ENCODE measurements at places on chromosomes 12 and 14. TPM values are rescaled to one million over a fixed set of nuclear protein-coding genes. Genes with fewer than 3 reads are reported as not detected.

- H3K27ac ChIP-seq, result no peak overlapping the region
- H3K4me1 ChIP-seq, result peaks cover 48% of the 10 kb centered on the region
- no peak overlapping the region for H3K4me3 ChIP-seq
- no peak for DNase-seq
These were observed 5.1 kb upstream of the TMED10 start for GRCh38 chr14:75181293-75182062.

The CYP46A1 gene
- 0.48 TPM for total RNA-seq

The ACACB gene
- total RNA-seq, result 1.2 TPM

GRCh38 chr12:91819132-91819447 is 326.6 kb downstream of the BTG1 start:
- H3K36me3 ChIP-seq, result no peaks in the 10 kb centered on the region
- DNase-seq, result no peak
- H3K4me3 ChIP-seq, result no peak overlapping the region
- peaks cover 6% of the 10 kb centered on the region for H3K4me1 ChIP-seq
- no peak overlapping the region for H3K27ac ChIP-seq

GRCh38 chr12:124564232-124564958 is 3.0 kb downstream of the NCOR2 start:
- H3K4me1 ChIP-seq, result peaks cover 37% of the 10 kb centered on the region
- no peak overlapping the region for H3K4me3 ChIP-seq
- peaks cover 2% of the 10 kb centered on the region for H3K27me3 ChIP-seq
- no peak overlapping the region for H3K27ac ChIP-seq

Measured in HFFc6 (cell line).